ENCODE measurements at places on chromosomes 2 and 18.
A peak's percentile ranks its signal among the peaks of the same experiment; 100 is the strongest.

- DNase-seq, result no peak
Measured at GRCh38 chr2:84879584-84880394, 1.1 kb downstream of the TRABD2A start.

- DNase-seq, result peak; percentile 62
Measured at GRCh38 chr2:156400706-156401678, 35.2 kb upstream of the GPD2 start.

- no peak for DNase-seq
Measured at GRCh38 chr2:132448331-132448730, 31.7 kb downstream of the GPR39 start.

GRCh38 chr2:96909611-96910021 lies 39.7 kb upstream of the SEMA4C start:
- no peak for DNase-seq

DNA sequence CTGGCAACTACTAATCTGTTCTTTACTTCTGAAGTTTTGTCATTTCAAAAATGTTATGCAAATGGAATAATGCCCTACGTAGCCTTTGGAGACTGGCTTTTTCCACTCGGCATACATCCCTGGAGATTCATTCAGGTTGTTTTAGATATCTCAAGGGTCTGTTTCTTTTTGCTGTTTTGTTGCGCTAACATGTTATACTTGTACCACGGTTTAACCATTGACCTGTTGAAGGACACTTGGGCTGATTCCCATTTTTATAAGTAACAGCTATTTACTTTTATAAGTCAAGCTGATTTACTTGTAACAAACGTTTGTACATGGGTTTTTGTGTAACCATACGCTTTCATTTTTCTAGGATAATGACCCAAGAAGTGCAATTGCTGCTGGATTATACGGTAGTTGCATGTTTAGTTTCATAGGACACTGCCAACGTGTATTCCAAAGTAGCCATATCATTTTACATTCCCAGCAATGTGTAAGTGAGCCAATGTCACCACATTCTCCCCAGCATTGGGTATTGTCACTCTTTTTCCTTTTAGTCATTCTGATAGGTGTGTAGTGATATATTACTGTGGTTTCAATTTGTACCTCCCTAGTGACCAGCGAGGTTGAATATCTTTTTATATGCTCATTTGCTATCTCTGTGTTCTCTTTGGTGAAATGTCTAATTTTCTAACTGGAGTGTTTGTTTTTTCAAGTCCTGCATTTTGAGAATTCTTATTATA lies 36.5 kb upstream of the STAT4 start:
- DNase-seq, result no peak

DNA sequence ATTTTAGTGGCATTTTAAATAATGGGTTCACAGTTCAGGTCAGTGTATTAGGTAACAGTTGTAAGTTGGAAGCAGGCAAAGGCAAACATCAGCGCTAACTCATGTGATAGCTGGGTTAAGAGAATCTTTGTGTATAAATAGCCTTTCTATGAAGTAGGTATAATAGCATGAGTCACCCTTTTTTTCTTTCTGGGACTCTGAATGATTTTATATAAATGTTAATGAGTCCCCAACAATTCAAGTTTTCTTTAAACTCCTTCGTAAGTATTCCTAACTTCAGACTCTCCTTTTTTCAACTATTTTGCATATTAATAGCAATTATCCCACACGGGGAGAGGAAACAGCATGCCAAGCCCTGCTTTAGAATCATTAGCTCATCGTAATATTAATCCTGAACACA lies 384.3 kb downstream of the PIK3C3 start:
- DNase-seq, result no peak

DNA sequence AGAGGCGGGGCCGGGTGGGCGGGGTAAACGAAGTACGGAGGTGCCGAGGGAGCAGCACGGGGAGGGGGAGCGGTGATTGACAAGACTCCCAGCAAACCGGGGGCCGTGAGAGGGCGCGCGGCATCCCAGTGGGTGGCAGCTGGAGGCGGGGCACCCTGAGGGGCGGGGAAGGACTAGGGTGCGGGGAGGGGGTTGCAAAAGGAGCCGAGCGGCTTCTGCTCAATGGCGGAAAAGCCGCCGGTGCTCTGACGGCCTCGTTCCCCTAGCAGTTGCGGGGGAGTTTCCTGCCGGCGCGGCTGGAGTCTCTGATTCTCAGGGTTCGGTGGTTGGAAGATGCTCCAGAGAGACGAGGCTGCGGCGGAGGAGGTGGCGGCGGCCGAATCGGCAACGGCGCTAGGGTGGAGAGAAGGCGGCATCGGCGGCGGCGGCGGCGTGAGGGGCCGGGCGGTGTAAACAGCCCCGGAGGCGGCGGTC lies at the start of gene PPM1B:
Gene PPM1B, plus strand, starts transcription at position 195 of the 474 bp plus-strand sequence. CDS start 32,325 bp downstream, outside the sequence.
- DNase-seq, result peak; percentile 99

GRCh38 chr18:68417826-68418225 lies 297.1 kb downstream of the TMX3 start:
- DNase-seq, result no peak

DNA sequence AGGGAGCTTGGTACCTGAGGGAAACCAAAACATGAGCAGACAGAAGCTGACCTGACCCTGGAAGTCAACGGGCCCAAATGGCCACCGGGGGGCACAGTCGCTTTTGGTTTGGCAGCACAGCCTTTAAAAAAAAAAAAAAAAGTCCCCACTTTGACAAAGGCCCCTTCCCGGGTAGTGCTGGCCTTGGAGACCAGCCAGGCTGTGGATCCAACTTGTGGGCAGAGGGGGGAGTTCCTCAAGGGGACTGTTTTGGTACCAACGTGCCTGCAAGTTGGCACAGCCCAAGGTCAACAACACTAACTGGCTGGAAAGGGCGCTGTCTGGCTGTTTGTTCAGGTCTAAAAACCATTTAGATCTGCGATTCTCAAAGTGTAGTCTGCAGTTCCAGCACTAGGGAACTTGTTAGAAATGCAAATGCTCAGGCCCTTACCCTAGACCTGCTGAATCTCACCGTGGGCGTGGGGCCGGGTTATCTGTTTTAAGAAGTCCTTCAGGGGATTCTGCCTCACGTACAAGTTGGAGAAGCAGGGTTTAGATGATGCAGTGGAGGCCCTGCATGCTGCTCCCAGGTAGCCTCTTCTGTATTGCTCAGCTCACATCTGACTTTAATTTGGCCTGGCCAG lies 83.0 kb downstream of the LPIN1 start:
- DNase-seq, result peak; percentile 41

GRCh38 chr2:152432206-152432653 lies 97.3 kb downstream of the FMNL2 start:
- no peak for DNase-seq

DNA sequence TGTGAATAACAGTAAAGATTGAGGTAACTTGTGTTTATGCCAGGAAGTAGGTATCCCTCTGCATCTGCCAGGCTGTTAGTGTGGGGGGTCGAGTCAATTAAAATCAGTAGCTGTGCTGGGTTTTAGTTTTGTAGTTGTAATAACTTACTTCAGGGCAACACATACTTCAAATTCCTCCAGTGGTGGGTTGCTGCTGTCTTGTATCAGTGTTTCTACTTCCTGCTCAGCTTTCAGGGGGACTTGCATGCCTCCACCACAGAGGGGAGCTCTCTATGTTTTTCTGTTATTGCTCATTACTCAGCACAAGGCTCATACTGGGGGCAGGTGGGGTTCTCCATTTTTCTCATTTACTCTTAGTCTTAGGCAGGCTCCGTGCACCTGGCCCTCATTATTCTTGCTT lies 136.8 kb downstream of the CAPN13 start:
- DNase-seq, result no peak

DNA sequence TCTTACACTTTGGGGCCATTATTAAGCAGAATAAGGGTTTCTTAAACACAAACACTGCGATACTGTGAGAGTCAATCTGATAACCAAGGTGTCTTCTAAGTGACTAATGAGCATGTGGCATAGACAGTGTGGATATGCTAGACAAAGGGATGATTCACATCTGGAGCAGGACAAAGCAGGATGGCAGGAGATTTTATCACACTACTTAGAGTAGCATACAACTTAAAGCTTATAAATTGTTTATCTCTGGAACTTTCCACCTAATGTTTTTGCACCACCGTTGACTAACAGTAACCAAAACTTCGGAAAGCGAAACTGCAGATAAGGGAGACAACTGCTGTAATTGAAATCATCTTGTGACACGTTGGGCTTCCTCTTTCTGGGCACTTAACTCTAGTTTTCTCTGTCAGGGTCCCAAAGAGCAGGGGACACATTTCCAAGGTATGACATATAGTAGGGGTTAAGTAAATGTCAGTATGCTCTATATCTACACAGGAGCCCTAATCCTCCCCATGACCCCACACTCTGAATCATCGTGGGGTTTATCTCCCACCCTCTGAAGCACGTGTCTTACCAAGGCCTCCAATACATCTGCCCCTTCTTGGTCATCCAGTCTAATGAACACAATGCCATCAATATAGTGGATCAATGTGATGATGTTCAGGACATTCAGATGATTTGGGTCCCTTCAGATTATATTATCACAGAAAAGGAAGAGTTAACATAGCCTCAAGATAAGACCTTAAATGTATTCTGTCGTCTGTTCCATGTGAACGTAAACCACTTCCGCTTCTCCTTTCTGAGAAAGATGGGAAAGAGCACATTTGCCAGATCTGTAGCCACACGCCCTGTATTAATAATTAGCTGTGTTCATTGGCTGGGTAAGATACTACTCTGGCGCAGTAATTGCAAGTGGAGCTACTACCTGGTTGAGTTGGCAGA lies 78.7 kb downstream of the FTCDNL1 start:
- no peak for DNase-seq

DNA sequence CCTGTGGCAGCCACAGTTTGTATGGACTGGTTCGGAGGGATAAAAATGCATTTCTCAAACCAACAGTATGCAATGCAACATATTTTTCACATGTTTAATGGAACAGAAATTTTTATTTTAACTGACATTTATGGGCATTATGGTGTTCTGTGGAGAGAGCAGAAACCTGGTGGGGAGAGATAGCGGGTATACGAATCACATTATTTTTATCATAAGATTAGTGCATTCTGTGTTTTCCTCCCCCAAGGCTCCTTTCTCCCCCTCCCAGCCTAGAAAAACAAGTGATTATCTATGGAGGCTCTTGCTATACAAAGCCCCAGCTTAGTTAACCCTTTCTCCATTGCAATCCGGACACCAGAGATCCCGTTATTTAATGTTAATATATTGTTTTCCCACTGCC lies 289.8 kb upstream of the PIK3C3 start:
- no peak for DNase-seq

GRCh38 chr18:11520536-11520935 lies 88.9 kb upstream of the SLC35G4 start:
- no peak for DNase-seq

DNA sequence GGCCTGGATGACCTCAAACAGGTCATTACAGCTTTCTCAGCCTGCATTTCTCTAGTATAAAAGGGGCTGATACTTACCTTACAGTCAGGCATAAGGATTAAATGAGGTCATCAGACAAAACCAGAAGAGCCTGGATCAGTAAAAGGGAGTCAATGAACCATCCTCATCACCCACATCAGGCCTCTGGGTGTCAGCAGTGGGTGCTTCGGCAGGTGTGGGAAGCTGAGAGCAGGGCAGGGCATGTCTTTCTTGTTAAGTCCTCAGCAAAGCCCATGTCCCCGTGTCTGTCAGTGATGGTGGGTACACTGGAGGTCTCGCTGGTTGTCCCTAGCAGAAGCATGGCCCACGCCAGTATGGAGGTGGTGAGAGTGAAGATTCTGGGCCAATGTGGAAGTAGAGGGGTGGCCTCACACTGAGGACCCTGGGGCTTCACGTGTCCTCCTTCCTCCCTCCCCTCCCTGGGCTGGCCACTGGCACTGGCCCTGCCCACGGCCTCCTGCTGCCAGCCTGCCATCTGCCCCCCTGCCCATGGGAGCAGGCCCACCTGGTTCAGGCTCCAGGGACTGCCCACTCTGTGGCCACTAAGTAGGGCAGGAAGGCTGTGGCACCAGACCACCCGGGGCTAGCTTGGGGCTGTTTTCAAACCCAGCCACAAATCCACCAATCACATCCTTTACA lies 4.4 kb downstream of the ADRA2B start:
- DNase-seq, result no peak

DNA sequence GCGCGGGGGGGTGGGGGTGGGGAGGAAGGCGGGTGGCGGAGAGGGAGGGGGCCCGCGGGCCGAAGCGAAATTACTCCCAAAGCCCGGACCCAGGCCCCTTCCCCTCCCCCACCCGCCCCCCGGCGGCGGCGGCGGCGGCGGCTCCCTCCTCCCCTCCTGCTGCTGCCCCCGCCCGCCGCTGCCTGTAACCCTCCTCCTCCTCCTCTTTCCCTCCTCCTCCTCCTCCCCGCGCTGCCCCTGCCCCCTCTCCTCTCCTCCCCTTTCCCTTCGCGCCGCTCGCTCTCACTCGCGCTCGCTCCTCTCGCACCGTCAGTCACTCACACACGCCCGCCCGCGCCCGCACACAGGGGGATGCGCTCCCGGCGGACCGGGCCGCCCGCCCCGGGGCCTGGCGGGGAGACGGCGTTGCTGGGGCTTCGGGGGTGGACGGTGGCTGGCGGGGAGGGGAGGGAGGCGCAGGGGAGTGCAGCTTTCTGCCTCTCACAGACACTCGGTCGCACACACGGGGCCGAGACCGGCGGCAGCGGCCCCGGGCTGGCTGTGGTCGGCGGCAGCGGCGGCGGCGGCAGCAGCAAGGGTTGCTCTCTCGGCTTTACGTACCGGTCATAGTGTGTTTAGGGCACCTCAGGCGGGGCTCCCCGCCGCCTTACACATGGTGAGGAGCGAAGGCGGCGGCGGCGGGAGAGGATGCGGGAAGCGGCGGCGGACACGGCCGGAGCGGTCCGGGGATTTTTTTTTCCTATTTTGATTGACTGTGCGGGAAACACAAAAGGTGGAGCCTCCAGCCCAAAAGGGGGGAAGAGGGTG lies 405 bp downstream of the SP3 start:
- peak; percentile 84 for DNase-seq

DNA sequence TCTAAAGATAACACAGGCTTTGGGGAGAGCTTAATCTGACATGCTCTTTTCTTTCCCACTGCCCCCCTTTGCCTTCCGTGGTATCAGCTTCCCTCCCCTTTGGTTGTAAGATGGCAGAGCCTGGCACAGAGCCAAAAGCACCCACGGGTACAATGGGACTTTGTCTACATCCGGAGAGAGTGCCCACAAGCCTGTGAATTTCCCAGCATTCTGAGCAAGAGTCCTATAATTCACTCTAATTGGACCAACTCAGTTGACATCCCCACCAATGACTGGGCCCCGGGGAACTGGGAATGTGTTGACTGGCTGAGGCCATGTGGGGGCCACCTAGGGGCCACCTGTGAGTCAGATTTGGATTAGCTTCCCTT lies 20.1 kb upstream of the C2orf72 start:
- DNase-seq, result no peak

- DNase-seq, result no peak
Measured at GRCh38 chr2:168705534-168706470, 96.6 kb upstream of the NOSTRIN start.

DNA sequence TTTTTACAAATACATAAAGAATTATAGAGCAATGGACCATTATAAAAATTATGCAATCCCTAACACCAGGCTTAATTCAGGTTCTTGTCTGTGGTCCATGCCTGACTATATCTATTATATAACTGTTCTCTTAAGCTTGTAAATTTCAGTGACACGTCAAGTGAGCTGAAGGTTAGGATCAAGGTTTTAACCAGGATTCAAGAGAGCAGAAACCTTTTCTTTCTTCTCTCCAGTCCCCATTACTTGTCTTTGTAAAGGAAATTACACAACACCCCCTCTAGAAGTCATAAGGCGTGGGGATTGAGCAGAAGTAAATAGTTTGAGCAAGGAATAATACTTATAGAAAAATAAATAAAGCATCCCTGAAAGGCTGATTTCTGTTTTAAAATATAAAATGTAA lies 122.0 kb downstream of the ZNF521 start:
- DNase-seq, result no peak

All from stimulated activated CD4-positive, alpha-beta T cell treated with anti-CD3 and anti-CD28 coated beads, Interleukin-2, amount 100 ng/mL, for 4 hours (primary cell).